ENCODE measurements at places on chromosomes 6 and 20. TPM values are rescaled to one million over a fixed set of nuclear protein-coding genes. Genes with fewer than 3 reads are reported as not detected.
A peak's percentile ranks its signal among the peaks of the same experiment; 100 is the strongest.

The CYP24A1 gene
- total RNA-seq = not detected

The SPDEF gene
- total RNA-seq = 0.22 TPM

The TRIM31 gene
- not detected for total RNA-seq

The OR2J3 gene
- total RNA-seq = not detected

The HTR1E gene
- not detected for total RNA-seq

The SLC22A7 gene
- not detected for total RNA-seq

The MUC21 gene
- total RNA-seq = not detected

The SLC25A27 gene
- 13.3 TPM for total RNA-seq

The BFSP1 gene
- 0.57 TPM for total RNA-seq

The THEMIS gene
- 0.61 TPM for total RNA-seq

The LY6G5C gene
- total RNA-seq = 3.2 TPM

DNA sequence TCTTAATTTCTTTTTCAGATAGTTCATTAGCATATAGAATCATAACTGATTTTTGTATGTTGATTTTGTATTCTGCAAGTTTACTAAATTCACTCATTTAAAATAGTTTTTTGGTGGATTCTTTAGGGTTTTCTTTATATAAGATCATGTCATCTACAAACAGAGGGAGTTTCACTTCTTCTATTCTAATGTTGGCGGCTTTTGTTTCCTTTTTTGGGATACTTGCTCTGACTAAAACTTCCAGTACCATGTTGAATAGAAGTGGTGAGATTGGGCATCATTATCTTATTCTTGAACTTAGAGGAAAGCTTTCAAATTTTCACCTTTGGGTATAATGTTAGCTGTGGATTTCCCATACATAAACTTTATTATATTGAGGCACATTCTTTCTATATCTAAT is 296.9 kb downstream of the BCKDHB start:
- H3K36me3 ChIP-seq = no peaks in the 10 kb centered on the region
- no peak overlapping the region for H3K27ac ChIP-seq
- no peaks in the 10 kb centered on the region for H3K4me1 ChIP-seq

DNA sequence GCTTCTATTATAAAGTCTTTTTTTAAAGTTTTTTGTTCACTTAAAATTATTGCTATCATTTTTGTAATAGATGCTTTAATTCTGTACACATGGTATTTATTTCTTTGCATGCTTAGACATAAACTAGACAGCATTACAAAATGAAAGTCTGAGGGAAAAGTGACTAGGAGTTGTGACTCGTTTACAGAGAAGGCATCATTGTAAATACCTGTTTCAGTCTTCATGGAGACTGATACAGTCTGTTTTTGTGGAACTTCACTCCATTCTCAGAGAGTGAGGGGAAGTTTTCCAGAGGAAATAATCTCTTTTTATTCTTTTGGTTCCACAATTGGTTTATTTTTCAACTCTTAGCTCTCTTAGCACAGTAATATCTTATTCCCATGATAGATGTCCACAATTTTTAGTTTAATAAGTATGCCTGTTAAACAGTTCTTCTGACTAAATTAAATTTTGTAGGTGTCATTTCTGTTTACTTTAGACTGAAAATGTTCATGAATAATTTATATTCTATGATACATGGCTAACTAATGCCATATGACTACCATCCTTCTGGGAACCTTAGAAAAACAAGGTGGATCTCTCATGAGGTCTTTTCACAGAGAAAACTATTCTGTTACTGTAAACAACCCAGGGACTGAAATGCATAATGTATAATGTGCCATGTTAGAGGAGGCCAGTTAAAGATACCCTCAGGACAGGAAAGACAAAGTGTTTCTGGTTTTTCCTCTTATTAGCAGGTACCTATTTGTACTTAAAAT is 69.2 kb downstream of the MYO6 start:
- no peaks in the 10 kb centered on the region for H3K27me3 ChIP-seq
- DNase-seq = no peak
- no peak overlapping the region for H3K4me3 ChIP-seq
- no peak overlapping the region for H3K27ac ChIP-seq

DNA sequence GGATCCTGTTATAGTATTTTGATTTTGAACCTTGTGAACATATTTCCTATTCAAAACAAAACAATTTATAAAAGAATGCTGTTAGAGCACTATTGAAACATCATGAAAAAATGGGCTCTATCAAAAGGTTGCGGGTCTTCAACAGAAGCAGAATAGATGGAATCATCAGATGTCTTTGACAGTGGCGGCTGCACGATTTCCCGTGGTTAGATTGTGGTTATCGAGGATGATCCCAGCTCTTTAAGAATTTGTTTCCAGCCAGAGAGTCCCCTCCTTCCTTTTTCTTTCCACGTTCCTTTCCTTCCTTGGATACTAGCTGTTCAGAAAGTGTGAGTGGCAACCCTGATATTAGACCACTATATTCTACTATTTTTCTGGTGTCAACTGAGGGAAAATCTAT is 163.4 kb downstream of the FARS2 start:
- H3K27ac ChIP-seq = no peak overlapping the region
- DNase-seq = no peak
- no peaks in the 10 kb centered on the region for H3K36me3 ChIP-seq
- H3K4me1 ChIP-seq = no peaks in the 10 kb centered on the region
- H3K4me3 ChIP-seq = no peak overlapping the region

DNA sequence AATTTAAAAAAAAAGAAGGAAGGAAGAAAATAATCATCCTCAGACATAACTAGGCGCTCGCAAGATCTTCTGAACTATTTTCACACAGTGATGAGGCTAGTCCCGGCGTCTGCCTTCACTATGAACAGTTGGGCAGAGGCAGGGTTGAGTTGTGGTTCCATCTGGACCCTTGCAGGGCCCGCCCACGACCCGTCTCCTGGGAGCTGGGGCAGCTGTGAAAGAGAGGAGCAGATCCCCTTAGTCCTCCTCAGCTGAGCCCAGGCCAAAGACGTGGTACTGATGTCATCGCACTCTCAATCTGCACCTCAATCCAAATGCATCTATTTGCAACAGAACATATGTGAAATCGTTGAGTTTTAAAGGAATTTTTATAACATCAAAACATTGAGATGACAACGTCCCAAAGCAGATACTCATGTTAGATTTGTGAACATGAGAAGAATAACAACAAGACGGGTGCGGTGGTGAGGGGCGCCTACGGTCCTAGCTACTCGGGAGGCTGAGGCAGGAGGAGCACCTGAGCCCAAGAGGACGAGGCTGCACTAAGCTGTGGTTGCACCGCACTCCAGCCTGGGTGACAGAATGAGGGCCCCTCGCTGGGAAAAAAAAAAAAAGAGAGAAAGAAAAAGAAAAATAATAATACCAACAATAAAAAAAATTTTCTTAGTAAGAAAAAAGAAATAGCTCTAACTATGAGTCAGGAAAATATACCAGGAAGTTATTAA is 15.3 kb downstream of the TCFL5 start:
- H3K27ac ChIP-seq = no peak overlapping the region
- H3K27me3 ChIP-seq = no peaks in the 10 kb centered on the region
- H3K4me1 ChIP-seq = no peaks in the 10 kb centered on the region
- peaks cover 8% of the 10 kb centered on the region for H3K36me3 ChIP-seq
- no peak overlapping the region for H3K4me3 ChIP-seq

- no peak overlapping the region for H3K4me3 ChIP-seq
- H3K27ac ChIP-seq = no peak overlapping the region
- no peaks in the 10 kb centered on the region for H3K27me3 ChIP-seq
- no peaks in the 10 kb centered on the region for H3K36me3 ChIP-seq
- DNase-seq = no peak
These were observed 51.9 kb downstream of the L3MBTL3 start for GRCh38 chr6:130070326-130070725.

DNA sequence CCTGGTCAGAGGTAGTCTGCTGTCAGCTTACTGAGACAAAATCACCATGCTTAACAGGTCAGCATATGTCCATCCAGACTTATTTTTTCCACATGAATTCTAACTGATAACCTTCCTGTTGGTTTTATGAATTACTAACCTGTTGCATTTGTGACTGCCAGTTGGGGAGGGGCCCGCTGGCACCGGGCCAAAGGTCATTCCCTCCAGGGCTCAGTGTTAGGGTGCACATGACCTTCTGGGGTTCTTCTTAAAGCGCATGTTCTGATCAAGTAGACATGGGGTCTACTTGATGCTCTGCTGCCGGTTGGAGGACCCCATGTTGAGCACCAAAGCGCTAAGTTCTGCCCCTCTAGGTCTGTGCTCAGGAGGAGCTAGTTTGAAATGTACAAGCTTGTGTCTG is 15.6 kb downstream of the DUSP22 start:
- no peak for DNase-seq
- H3K4me1 ChIP-seq = peaks cover 15% of the 10 kb centered on the region
- no peak overlapping the region for H3K4me3 ChIP-seq
- H3K27me3 ChIP-seq = no peaks in the 10 kb centered on the region
- H3K36me3 ChIP-seq = peaks cover 11% of the 10 kb centered on the region

- no peak for DNase-seq
- H3K4me3 ChIP-seq = no peak overlapping the region
- no peak overlapping the region for H3K27ac ChIP-seq
- peaks cover 69% of the 10 kb centered on the region for H3K36me3 ChIP-seq
These were observed 70.5 kb upstream of the HINT3 start for GRCh38 chr6:125886021-125886420.

- H3K27ac ChIP-seq = peak overlapping the region; percentile 83
- H3K4me1 ChIP-seq = peaks cover 8% of the 10 kb centered on the region
- peak overlapping the region; percentile 85 for H3K4me3 ChIP-seq
- peaks cover 3% of the 10 kb centered on the region for H3K36me3 ChIP-seq
- DNase-seq = no peak
- H3K27me3 ChIP-seq = no peaks in the 10 kb centered on the region
These were observed 523 bp downstream of the MRPS10 start for GRCh38 chr6:42217157-42217518.

- no peak for DNase-seq
- H3K4me1 ChIP-seq = no peaks in the 10 kb centered on the region
These were observed 19.0 kb downstream of the BMP7 start for GRCh38 chr20:57247292-57247965.

DNA sequence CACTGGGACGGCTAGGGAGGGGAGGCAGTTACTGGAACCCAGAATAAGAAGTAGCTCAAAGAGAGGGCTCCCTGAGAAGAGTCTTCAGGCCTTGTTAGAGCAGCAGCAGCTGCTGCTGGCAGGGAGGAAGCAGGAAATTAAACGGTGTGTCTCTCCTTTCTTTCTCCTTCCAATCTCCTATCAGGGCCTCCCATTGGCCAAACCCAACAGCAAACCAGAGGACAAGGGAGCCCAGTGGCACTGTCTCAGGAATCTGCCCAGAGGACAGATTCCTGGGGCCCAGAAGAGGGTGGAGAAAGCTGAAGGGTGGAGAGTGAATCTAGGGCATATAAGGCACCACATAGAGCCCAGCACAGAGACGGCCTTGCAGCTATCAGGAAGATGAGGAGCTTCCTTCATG is 10.2 kb downstream of the BTN3A1 start:
- H3K4me1 ChIP-seq = no peaks in the 10 kb centered on the region
- no peaks in the 10 kb centered on the region for H3K36me3 ChIP-seq
- H3K4me3 ChIP-seq = no peak overlapping the region
- no peaks in the 10 kb centered on the region for H3K27me3 ChIP-seq

DNA sequence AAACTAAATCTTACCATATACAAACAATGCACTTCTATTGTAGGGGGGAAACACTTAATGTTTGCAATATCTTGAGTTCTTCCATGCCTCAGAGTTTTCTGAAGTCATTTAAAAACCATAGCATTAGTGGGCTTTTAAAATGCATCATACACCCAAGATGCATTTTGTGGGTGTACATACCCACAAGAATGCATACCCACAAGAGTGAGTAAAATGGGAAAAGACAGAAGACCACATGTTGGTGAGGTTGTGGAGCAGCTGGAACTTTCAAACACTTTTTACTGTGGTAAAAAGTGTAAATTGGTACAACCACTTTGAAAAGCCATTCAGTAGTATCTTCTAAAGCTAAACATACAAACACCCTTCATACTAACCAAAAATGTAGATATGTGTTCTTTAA is 57.5 kb downstream of the CYB5R4 start:
- no peak overlapping the region for H3K27ac ChIP-seq
- no peak overlapping the region for H3K4me3 ChIP-seq
- H3K4me1 ChIP-seq = no peaks in the 10 kb centered on the region
- no peak for DNase-seq
- peaks cover 4% of the 10 kb centered on the region for H3K36me3 ChIP-seq

- no peak for DNase-seq
- H3K36me3 ChIP-seq = no peaks in the 10 kb centered on the region
- H3K4me1 ChIP-seq = no peaks in the 10 kb centered on the region
- no peaks in the 10 kb centered on the region for H3K27me3 ChIP-seq
These were observed 94.5 kb downstream of the MAP3K7 start for GRCh38 chr6:90492369-90492768.

GRCh38 chr6:51049288-51049982 is 230.8 kb downstream of the TFAP2B start:
- DNase-seq = no peak
- H3K36me3 ChIP-seq = no peaks in the 10 kb centered on the region
- no peak overlapping the region for H3K4me3 ChIP-seq
- H3K27me3 ChIP-seq = no peaks in the 10 kb centered on the region
- H3K4me1 ChIP-seq = no peaks in the 10 kb centered on the region

GRCh38 chr6:67811239-67812037 is 823.6 kb upstream of the ADGRB3 start:
- H3K4me1 ChIP-seq = no peaks in the 10 kb centered on the region
- H3K36me3 ChIP-seq = no peaks in the 10 kb centered on the region
- H3K27me3 ChIP-seq = no peaks in the 10 kb centered on the region

- no peaks in the 10 kb centered on the region for H3K4me1 ChIP-seq
- H3K27ac ChIP-seq = no peak overlapping the region
- H3K27me3 ChIP-seq = no peaks in the 10 kb centered on the region
- no peak overlapping the region for H3K4me3 ChIP-seq
These were observed 73.9 kb upstream of the IPCEF1 start for GRCh38 chr6:154430481-154430919.

DNA sequence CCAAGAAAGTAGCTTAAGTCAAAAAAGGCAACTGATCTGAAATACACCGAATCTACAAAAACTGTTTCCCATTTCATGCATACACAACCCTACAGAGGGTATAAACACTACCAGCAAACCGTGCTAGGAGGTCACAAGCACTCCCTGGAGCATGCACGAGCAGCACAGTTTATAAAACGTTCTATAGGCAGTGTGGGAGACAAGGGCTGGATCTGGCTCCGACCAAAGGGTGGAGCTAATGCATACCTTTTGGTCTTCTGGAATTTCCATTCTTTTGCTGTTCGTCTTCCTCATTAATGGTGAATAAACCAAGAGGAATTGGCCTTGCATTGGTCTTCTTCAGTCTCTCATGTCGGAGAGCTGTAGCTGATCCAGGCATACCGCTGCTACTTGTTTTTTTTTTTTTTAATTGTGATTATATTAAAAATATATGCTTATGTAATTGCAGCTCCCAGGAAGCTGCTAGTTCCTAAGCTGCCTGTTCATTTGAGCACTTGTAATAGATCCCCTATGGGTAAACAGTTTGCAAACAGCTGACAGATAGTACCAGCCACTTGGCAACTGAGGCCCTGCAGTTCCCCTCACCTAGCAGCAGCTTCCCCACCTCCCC is 24.5 kb downstream of the MAP7 start:
- peaks cover under 1% of the 10 kb centered on the region for H3K27me3 ChIP-seq
- no peaks in the 10 kb centered on the region for H3K36me3 ChIP-seq
- no peak overlapping the region for H3K4me3 ChIP-seq
- no peaks in the 10 kb centered on the region for H3K4me1 ChIP-seq

- no peak overlapping the region for H3K27ac ChIP-seq
- H3K36me3 ChIP-seq = no peaks in the 10 kb centered on the region
- peaks cover 3% of the 10 kb centered on the region for H3K4me1 ChIP-seq
- DNase-seq = no peak
- H3K27me3 ChIP-seq = no peaks in the 10 kb centered on the region
- H3K4me3 ChIP-seq = no peak overlapping the region
These were observed 102.6 kb downstream of the MRPL14 start for GRCh38 chr6:44024574-44025219.

GRCh38 chr6:165969184-165969583 is 198.5 kb downstream of the TBXT start:
- H3K4me3 ChIP-seq = no peak overlapping the region
- H3K36me3 ChIP-seq = no peaks in the 10 kb centered on the region
- H3K4me1 ChIP-seq = no peaks in the 10 kb centered on the region
- DNase-seq = no peak
- no peak overlapping the region for H3K27ac ChIP-seq

Data from psoas muscle (tissue), 8 donors.